ENCODE measurements at places on chromosomes 7 and 10.

DNA sequence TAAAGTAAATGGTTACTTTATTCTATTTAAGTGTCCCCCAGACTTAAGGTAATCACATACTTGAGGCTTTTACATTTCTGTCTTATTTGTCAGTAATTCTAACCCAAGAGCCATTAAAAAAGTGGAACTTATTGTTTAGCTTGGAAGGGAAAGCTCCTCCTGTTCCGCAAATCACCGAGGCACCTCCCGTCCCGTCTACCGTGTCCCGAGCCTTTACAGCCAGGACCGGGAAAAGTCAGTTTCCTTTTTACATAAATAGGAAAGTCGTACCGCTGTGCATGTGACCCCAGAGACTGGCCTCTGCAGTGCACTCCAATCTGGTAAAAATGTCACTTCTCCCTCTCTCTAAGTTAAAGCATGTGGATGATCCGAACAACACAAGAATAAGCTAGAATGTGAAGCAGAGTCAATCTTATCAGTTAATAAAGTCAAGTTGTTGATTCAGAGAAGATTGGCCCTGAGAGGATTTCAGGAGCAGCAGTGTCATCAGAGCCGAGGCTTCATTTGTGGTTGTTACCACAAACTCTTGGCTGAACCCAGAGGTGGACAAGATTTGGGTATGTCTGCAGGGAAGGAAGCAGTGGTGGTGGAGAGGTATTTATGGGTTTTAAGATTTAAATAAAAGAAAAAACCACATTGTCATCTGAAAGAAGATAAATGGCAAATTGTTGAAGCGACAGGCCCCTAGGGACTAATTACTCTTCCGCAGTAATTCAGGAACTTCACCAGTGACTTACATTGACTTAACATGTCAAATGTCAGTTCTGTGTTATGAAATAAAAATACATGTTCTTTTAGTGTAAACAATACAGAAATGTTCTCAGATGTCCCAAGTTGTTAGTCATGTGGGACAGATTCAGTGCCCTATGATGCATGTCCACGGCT lies 316.6 kb upstream of the ZNF32 start:
- no peak for DNase-seq

GRCh38 chr7:83655951-83656556 lies 7.1 kb upstream of the SEMA3E start:
- DNase-seq: no peak

DNA sequence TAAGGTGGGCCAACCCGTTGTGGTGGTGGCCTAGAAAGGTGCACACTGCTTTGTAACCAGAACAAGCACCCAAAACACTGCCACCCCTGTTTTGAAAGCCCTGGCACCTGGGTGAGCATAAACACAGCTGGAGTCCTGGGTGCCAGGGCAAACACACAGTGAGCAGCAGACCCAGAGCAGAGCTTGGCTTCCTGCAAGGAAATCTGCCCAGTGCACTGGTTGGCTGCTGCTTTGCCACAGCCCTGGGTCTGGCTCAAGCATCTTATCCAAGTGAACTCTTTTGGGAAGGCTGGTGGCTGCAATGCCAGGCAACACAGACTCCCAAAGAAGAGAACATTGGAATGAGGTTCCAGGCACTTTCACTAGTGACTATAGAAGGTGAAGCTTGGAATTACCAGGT lies 145.5 kb upstream of the PDE1C start:
- no peak for DNase-seq

- DNase-seq: no peak
These were observed 26.1 kb upstream of the ANLN start for GRCh38 chr7:36363515-36363914.

DNA sequence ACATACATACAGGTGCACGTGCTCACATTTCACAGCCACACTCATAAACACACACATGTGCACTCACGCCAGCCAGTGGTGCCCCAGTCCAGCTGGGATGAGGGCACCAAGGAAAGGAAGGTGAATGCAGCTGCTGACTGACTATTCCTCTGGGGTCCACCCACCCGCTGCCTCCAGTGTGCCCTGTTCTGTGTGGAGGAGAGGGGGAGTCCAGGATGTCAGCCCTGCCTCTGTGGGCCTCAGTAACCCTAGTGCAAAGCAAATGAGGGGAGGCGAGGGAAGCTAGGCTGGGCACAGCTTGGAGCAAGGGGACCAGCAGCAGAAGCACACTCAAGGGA lies 57.6 kb downstream of the YKT6 start:
- no peak for DNase-seq

- no peak for DNase-seq
These were observed 91.1 kb upstream of the DDC start for GRCh38 chr7:50656141-50656895.
